ENCODE measurements at places on chromosomes 4 and X. TPM values are rescaled to one million over a fixed set of nuclear protein-coding genes. Genes with fewer than 3 reads are reported as not detected.

The POF1B gene
- total RNA-seq: not detected

The NALF2 gene
- not detected for total RNA-seq

The CTAG1B gene
- total RNA-seq: not detected

The HGFAC gene
- not detected for total RNA-seq

The SPANXC gene
- 107 TPM for total RNA-seq

The PPP4R3C gene
- total RNA-seq: 0.10 TPM

The FRMD7 gene
- total RNA-seq: 0.10 TPM

The TCP11X2 gene
- total RNA-seq: not detected

The DCLK2 gene
- 4.1 TPM for total RNA-seq

The DKK2 gene
- total RNA-seq: 5.1 TPM

The SMIM31 gene
- not detected for total RNA-seq

The DDIT4L gene
- total RNA-seq: not detected

The NDNF gene
- total RNA-seq: not detected

The KLHL13 gene
- 0.12 TPM for total RNA-seq

The TMEM154 gene
- 0.60 TPM for total RNA-seq

The RTL5 gene
- 1.2 TPM for total RNA-seq

The EDA gene
- total RNA-seq: under 0.01 TPM

The XKRX gene
- total RNA-seq: 0.10 TPM

The LRIT3 gene
- total RNA-seq: not detected

The POLN gene
- total RNA-seq: 0.59 TPM

All from RPMI7951 (cell line).